ENCODE measurements at places on chromosomes 2 and 18.
A peak's percentile ranks its signal among the peaks of the same experiment; 100 is the strongest.

DNA sequence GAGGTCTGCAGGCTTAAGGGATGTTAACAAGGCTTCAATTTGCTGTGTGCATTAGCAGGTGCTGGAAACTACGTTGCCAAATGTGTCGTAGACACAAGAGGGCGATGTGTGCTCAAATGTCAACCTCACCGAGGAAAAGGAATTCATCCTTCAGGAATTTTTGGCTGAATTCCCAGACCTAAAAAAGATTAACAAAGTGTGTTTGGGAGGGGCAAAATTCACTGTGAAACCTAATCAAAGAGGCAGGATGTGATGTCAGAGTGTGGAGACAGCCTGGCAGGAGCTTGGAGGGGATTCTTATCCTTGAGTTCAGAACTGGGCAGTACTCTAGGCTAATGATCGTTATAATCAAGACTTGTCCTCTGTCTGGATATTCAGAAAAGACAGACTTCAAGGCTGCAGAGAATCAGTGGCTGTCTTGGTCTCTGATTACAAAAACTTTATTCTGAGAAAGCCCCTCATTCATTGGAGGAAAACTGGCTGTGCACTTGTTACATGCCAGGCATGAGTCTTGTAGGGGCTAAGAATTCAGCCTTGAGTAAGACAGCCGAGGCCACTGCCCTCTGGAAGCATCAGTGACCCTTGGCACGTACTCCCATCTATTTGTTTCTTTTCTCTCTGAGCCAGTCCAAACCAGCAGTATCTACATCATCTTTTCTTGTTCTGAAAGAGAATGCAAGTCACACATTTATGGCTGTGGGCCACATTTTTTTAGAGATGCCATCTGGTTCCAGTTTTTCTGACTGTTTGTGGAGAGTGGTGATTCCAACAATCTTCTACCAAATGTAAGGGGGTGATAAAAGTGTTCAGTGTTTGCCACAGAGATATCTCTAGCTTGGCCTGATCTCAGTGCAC, 18.7 kb upstream of the SCYGR1 start:
- peak; percentile 53 for DNase-seq
- no peak overlapping the region for H3K4me3 ChIP-seq
- no peaks in the 10 kb centered on the region for H3K4me1 ChIP-seq
- no peaks in the 10 kb centered on the region for H3K36me3 ChIP-seq

GRCh38 chr2:220499225-220499624, 871.8 kb downstream of the SLC4A3 start:
- H3K4me1 ChIP-seq: 0 out of 2 replicates have a peak, but pooled peaks cover 4% of the 10 kb centered on the region
- no peak overlapping the region for H3K4me3 ChIP-seq
- no peak overlapping the region for H3K27ac ChIP-seq
- no peaks in the 10 kb centered on the region for H3K36me3 ChIP-seq
- no peak for DNase-seq

DNA sequence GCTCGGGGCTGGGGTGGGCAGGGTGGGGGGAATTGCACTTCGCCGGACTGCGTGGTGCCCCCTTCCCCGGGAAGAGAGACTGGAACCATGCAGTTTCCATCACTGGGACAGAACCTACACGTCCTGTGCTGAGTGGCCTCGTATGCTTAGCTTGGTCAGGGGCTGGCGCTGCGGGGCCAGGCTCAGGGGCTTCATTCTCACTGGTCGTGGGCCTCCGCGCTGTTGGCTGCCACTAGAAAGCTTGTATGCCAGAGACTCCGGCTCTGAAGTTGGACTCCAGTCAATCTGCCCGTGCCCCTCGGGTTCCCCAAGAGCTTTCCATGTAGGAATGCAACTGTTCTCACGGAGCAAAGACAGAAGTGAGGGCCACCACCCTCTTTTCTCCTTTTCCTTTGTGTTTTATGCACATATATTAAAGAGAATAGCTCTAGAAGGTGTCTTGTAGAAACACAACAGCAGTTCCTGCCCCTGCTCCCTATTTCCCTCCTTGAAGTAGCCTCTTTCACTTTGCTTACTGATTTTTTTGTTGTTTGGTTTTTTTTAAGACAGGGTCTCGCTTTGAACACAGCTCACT, 64.0 kb upstream of the YWHAQ start:
- H3K27ac ChIP-seq: no peak overlapping the region
- peaks cover 1% of the 10 kb centered on the region for H3K4me1 ChIP-seq
- no peaks in the 10 kb centered on the region for H3K36me3 ChIP-seq
- H3K27me3 ChIP-seq: no peaks in the 10 kb centered on the region
- no peak overlapping the region for H3K4me3 ChIP-seq

DNA sequence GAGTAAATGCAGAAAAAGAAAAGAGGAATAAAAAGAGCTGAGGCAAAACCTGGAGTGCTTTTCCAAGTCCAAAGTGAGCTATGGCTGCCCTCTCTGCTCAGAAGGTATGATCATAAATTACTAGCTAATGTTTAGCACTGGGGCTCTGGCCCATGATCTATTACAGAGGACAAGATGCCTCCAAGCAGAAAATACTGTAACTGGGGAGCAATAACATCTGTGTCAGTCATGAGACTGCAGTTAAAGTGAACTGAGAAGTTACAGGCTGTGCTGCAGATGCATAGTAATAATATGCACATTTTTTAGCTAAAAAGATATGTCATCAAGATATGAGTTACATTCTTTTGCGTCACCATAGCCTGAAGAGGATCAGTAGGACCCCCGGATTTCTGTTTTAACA, 209.4 kb upstream of the RBBP8 start:
- no peaks in the 10 kb centered on the region for H3K27me3 ChIP-seq
- H3K36me3 ChIP-seq: no peaks in the 10 kb centered on the region
- DNase-seq: no peak

DNA sequence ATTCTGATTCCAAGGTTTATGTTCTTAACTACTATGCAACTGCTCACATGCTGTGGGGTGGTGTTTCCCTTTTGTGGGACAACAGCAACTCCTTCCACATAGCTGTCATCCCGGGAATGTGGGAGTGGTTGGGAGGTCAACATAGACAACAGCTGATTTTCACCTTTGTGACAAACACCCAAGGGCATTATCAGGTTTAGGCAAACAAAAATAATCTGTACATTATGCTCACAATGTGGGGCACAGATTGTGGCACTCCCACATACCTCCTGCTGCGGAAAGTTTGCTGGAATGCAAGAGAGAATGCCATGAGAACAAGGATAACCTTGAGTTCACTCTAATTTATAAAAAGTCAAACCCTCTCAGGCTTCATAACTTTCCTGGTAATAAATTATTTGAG, 582.6 kb downstream of the CNTNAP5 start:
- H3K36me3 ChIP-seq: no peaks in the 10 kb centered on the region
- no peaks in the 10 kb centered on the region for H3K4me1 ChIP-seq
- no peaks in the 10 kb centered on the region for H3K27me3 ChIP-seq
- DNase-seq: no peak
- H3K27ac ChIP-seq: no peak overlapping the region

DNA sequence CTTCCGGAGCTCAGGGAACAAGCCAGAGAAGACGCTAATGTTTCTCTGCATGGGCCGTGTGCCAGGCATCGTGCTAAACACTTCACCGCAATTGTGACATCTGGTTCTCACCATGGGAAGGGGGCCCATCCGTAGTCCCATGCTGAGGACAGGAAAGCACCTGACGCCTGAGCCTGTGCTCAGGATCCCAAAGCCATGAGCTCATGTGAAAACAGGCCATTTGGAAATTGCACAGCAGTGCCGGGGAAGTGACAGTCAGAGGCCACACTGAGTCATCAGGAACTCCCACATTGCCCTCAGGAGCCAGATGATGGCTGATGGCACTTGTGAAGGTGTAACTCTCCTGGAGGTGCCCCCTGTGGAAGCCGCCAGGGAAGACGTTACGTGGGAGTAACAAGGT, 141.0 kb downstream of the INHBB start:
- H3K4me3 ChIP-seq: no peak overlapping the region
- DNase-seq: no peak
- H3K36me3 ChIP-seq: no peaks in the 10 kb centered on the region
- no peak overlapping the region for H3K27ac ChIP-seq
- H3K4me1 ChIP-seq: no peaks in the 10 kb centered on the region

DNA sequence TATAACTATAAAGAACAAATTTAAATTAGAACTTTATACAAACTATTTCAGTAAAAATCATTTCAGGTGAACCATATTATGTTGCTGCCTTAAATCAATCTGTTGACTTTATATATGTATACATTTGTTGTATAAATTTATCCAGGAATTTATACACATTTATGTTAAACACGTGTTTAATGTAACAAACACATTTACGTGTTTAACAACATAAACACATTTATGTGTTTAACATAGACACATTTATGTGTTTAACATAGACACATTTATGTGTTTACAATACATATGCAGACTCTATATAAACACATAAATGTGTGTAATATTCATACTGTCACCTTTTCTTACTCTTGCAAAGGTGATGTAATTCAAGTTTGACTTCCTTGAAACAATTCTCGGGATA, 75.4 kb upstream of the TWSG1 start:
- H3K4me1 ChIP-seq: no peaks in the 10 kb centered on the region
- H3K27me3 ChIP-seq: no peaks in the 10 kb centered on the region
- DNase-seq: no peak

DNA sequence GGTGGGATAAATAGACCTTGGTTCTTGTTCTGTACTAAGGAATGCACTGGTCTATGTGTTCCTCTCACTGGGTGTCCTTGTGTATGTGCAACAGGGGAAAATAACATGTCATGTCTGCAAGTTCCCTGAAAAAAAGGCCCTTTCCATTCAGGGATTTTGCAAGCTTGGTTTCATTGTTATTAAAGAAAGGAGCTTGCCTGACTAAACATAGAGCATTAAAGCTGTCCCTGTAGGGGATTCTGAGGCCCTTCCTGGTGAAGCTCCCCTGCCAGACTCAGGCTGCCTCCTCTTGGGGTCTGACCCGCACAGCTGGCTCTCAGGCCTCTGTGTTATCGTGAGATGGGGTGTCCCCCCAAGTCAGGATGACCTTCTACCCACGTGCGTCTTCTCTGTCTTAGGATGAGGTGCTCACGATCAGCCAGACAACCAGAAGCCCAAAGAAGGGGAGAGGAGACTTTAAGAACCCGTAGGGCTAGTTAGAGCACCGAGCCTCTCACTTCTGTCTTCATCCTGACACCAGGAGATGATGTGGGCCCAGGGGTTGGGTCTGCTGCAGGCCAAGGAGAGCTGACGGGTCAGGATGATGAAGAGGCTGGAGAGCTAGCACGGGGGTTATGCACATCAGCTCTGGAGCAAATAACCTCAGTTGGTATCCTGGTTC, 21.2 kb downstream of the CAPG start:
- H3K27ac ChIP-seq: no peak overlapping the region
- DNase-seq: no peak
- peaks cover 2% of the 10 kb centered on the region for H3K4me1 ChIP-seq
- no peaks in the 10 kb centered on the region for H3K36me3 ChIP-seq

DNA sequence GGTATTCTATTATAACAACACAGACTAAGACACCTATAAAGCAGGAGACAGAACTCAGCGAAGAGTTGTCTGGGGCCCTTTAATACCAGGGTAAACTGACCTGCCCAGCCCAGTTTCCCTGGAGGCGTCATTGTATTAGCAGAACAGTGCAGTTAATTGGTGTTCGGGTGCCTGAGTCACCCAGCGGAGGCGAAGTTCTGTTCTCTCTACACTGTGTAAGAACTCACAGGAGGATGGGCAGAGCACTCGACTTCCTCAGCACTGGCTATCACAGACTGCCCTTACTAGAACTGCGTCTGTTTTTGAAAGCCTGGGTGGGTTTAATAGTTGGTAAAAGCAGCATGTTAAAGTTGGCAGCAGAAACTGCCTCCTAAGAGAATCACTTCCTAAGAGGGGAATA, 106.5 kb upstream of the ATP8B1 start:
- no peaks in the 10 kb centered on the region for H3K36me3 ChIP-seq
- no peak overlapping the region for H3K27ac ChIP-seq
- H3K4me1 ChIP-seq: no peaks in the 10 kb centered on the region
- DNase-seq: no peak
- no peaks in the 10 kb centered on the region for H3K27me3 ChIP-seq

DNA sequence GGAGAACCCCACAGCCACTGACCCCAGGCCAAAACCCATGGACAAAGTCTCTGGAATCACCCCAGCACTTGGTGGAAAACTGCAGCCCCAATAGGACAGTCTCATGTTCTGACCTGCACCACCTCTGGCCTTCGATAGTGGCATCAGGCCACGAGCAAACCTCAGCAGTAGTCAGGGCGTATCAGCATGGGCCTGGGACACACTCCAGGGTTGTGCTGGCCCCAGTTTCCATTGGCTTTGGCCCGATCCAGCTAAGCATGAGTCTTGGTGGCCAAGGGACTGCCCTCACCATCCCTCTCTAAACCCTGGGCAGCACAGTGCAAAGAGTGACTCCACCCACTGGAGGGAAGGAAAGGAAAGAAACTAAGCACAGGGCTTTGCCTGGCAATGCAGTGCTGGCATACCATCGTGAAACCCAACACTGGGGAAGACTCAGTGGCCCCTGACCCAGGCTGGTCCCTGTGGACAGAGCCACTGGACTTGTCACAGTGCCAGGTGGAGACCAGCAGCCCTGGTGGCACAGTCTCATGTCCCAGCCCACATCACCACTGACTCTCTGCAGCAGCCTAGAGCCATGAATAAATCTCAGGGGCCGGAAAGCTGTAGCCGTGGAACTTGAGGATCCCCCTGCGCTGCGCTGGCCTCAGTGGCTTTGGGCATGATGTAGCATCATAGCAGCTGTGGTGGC, 46.3 kb downstream of the ZNF519 start:
- H3K4me1 ChIP-seq: peaks cover 6% of the 10 kb centered on the region
- no peaks in the 10 kb centered on the region for H3K27me3 ChIP-seq
- DNase-seq: no peak
- H3K36me3 ChIP-seq: no peaks in the 10 kb centered on the region
- no peak overlapping the region for H3K27ac ChIP-seq
